A172 (cell line): ENCODE measurements at places on chromosomes 1 and 21. TPM values are rescaled to one million over a fixed set of nuclear protein-coding genes. Genes with fewer than 3 reads are reported as not detected.

- DNase-seq, result no peak
Observed at GRCh38 chr21:34980423-34981115, 68.5 kb downstream of the RUNX1 start.

DNA sequence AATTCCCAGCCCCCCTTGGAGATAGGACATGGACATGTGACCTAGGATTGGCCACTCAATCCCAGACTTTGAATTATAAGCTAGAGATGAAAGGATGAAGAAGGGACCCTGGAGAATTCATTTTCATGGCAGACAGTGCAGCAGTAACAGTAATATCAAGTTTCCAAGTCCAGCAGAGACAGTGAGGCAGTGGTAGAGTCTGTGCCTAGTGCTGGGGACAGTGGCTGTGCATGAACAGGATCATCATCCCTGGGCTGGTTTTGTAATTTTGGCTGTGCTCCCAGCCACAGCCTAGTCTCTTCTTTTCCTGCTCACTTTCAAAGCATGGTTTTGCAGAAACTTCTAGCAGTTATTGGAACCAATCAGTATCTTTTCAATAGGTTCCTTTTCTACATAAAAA, 29.6 kb upstream of the CD84 start:
- DNase-seq, result no peak

The FNDC10 gene
- not detected in 2 replicates for total RNA-seq

The WNT2B gene
- 0.05 TPM in 1 of 2 replicates, not detected in the other for total RNA-seq

The ARHGEF11 gene
- total RNA-seq, result 21.5 and 21.7 TPM in 2 replicates

- peak; percentile 63 for DNase-seq
Observed at GRCh38 chr1:210726621-210727020, 397.9 kb downstream of the HHAT start.
